ENCODE measurements at places on chromosomes 6 and 20.

GRCh38 chr20:10625641-10626040 lies 48.2 kb downstream of the JAG1 start:
- no peak for DNase-seq

DNA sequence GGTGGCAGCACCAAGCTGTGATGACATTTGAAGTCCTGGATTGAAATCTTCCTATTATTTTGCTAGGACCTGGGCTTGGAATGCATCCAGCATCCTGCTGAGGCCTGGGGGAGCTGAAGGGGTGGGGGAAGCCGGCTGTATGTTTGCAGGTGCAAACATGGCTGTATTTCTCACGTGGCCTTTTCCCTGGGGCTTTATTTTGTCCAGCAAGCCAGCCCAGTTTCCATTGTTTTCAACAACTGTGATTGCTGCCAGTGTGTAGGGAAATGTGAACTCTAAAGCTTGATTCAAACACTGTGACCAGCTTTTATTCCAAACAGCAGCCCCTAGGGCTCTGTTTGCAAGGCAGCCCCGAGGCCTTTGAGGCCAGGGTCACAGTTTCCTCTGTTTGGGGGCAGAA lies 683.0 kb downstream of the DHX35 start:
- no peak for DNase-seq

- no peak for DNase-seq
Measured at GRCh38 chr6:124996411-124996810, 34.2 kb downstream of the RNF217 start.

DNA sequence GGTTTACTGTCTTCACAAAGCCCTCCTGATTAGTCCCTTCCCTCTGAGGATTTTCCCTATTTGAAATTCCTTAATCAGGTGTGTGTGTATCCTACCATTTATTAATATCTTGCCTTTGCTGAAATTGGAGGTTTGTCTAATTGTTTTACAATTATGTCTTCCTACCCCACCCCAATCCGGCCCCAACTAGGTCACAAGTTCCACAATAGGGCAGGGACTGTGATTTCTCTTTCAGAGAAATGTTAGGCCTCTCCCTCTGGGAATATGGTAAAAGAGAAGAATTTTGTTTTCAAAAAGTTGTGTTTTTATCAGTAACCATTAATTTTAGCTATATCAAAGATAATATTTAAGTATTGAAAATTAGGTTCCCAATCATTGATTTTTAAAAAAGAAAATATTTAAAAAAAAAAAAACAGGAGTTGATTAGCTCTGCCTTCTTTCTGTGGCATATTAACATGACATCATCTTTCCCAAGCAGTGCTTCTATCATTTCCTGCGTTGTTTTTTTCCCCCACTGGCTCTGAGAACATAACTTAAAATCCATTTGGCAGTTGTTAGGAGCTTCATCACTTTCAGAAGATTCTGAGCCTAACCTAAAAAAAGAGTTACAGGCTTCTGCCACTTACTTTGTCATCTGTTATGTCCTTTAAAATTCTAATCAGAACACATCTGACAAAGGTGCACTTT lies 36.1 kb downstream of the BLOC1S5 start:
- no peak for DNase-seq

GRCh38 chr6:45959534-45960145 lies 56.0 kb downstream of the CLIC5 start:
- no peak for DNase-seq
